ENCODE measurements at places on chromosomes 1 and 21.

DNA sequence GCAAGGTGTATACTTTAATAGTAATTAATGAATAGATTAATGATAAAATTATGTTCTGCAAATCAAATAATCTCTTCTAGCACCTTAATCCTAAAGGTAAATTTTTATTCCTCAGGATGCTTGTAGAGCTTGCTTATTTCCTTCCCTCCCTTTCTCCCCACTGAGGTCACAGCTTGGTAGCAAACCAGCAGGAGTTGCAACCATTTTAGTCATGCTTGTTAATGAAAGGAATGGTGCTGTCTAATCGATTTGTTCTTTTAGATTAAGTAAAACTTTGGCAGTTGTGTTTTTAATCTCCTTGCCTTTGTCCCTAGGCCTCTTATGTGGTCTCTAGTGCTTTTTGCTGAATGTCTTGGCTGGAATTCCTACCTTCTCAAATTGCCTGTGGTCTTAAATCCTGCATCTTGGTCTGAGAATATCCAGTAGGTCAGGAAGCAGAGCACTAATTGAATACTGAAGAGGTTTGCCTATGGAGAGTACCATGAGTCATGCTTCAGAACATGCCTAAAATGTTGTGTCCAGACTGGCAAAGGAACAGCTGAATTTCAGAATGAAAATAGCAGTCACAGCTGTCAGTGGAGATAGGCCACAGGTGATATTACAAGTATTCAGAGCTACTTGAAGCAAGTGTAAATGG is 36.3 kb upstream of the RWDD3 start:
- peaks cover 2% of the 10 kb centered on the region for H3K27me3 ChIP-seq
- no peak for DNase-seq
- no peak overlapping the region for H3K27ac ChIP-seq

GRCh38 chr1:111439461-111440351 is 9.3 kb downstream of the WDR77 start:
- H3K4me1 ChIP-seq: peaks cover 23% of the 10 kb centered on the region
- H3K27ac ChIP-seq: peak overlapping the region; percentile 54
- H3K27me3 ChIP-seq: no peaks in the 10 kb centered on the region
- peaks cover 30% of the 10 kb centered on the region for H3K36me3 ChIP-seq
- H3K4me3 ChIP-seq: no peak overlapping the region
- no peak for DNase-seq

GRCh38 chr1:109304226-109304920 is 2.4 kb downstream of the MYBPHL start:
- no peak overlapping the region for H3K27ac ChIP-seq
- no peaks in the 10 kb centered on the region for H3K36me3 ChIP-seq
- DNase-seq: no peak
- no peaks in the 10 kb centered on the region for H3K4me1 ChIP-seq
- peaks cover 3% of the 10 kb centered on the region for H3K27me3 ChIP-seq
- no peak overlapping the region for H3K4me3 ChIP-seq

- H3K36me3 ChIP-seq: no peaks in the 10 kb centered on the region
- DNase-seq: no peak
- no peak overlapping the region for H3K27ac ChIP-seq
- H3K4me3 ChIP-seq: no peak overlapping the region
Observed at GRCh38 chr1:88302843-88303486, 381.1 kb upstream of the PKN2 start.

GRCh38 chr1:230224101-230224960 is 157.3 kb downstream of the GALNT2 start:
- no peak overlapping the region for H3K27ac ChIP-seq
- no peak for DNase-seq
- peaks cover 22% of the 10 kb centered on the region for H3K4me1 ChIP-seq
- H3K4me3 ChIP-seq: no peak overlapping the region

GRCh38 chr21:35145626-35146233 is 96.6 kb upstream of the RUNX1 start:
- no peak overlapping the region for H3K27ac ChIP-seq
- no peaks in the 10 kb centered on the region for H3K27me3 ChIP-seq
- H3K36me3 ChIP-seq: no peaks in the 10 kb centered on the region
- no peak overlapping the region for H3K4me3 ChIP-seq
- DNase-seq: no peak

DNA sequence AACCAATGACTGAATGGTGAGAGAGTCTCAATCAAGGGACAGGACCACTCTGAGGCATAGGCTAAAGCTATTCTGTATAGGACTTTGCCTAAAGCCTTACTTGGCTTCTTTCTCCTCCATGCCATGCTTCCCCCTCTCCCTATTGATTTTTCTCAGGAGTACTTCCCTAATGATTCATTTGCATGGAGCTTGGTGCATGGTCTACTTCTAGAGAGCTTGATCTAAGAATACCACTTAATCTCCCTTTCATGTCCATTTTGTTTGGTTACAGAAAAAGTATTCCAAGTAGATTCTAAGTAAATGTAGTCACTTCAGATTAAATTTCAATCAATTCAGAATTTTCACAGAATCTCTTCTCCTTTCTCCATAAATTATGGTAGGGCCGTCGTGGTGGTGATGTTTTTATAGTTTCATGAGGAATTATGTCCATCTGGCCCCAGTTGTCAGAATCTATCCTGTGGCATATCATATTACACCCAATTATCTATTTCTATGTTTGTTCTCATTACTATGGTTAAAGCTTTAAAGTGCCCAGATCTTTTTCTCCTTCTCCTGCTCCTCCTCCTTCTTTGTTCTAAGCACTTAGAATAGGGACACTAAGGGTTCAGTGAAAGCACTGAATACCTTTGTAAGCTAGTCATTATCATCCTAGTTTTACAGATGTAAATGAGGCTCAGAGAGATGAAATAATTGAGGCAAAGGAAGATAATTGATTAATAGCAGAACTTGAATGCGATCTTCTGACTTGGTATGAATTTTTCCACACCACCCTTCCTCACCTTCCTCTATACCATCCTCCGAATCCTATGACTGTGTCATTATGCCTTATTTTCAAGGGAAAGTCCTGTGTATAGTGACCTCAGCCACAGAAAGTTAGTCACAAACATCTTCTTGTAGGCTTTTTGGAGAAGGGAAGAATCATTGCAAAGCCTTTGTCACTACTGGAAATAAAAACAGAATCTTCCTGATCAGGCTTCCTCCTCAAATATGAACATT is 85.6 kb upstream of the ZRANB2 start:
- no peak for DNase-seq
- no peaks in the 10 kb centered on the region for H3K27me3 ChIP-seq
- H3K4me3 ChIP-seq: no peak overlapping the region
- no peaks in the 10 kb centered on the region for H3K36me3 ChIP-seq

DNA sequence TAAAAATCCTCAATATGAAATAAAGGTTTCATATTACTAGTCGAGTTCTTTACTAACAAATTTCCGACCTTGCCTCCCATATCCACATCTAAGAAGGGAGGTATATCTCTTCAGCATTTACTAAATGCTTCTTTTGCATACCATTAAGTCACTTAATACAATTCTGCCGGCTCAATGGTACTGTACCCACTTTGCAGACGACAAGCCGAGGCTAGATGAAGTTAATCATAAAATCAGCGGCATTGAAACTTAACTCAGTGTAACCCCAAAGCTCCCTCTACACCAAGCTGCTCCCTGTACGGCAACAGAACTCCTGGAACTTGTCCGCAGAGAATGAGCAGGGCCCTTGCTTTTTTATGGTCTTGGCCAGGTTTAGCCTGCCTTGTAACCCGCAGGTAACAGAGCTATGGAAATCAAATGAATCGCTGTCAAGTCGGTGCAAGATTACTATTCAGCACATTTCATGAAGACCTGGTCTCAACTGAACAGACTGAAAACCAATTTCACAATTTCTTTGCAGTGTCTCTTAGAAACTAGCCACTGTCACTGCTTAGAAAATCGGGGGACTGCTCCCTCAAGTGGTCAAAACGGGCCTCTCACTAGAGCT is 738 bp downstream of the INTS7 start:
- H3K4me3 ChIP-seq: peak overlapping the region; percentile 96
- H3K27ac ChIP-seq: peak overlapping the region; percentile 98
- DNase-seq: peak; percentile 8
- peaks cover 37% of the 10 kb centered on the region for H3K36me3 ChIP-seq

DNA sequence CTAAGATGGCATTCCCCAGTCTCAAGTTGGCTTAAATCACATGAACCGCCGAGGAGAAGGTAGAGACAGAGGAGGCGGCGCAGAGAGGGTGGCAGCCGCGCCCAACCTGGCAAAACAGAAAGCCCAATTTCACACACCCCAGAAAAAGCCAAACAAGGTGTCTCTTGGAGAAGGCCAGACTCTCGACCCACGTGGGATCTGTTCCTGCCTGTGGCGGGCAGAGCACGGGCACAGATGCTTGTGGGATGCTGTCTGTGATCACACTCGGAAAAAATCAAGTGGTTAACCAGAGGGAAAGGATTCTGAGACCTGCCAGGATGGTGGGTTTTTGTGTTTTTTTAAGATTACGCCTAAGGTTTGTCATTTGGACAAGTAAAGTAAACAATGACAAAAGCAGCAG is 80.7 kb downstream of the MRPL37 start:
- H3K27me3 ChIP-seq: no peaks in the 10 kb centered on the region
- H3K36me3 ChIP-seq: peaks cover 4% of the 10 kb centered on the region

DNA sequence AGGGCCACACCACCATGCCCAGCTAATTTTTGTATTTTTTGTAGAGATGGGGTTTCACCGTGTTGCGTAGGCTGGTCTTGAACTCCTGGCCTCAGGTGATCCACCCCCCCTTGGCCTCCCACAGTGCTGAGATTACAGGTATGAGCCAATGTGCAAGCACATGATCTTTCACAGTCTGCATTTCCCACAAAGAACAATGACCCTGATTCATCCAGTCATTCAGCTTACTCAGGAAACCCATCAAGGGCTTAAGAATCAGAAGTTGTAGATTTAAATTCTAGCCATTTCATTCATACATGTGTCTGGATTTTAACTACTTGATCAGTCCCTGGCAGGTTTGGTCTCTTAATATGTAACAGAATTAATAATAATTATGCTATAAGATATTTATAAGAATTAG is 2065.7 kb downstream of the MRPL39 start:
- no peaks in the 10 kb centered on the region for H3K4me1 ChIP-seq
- H3K27ac ChIP-seq: no peak overlapping the region
- H3K4me3 ChIP-seq: no peak overlapping the region
- no peaks in the 10 kb centered on the region for H3K27me3 ChIP-seq
- no peak for DNase-seq
- H3K36me3 ChIP-seq: no peaks in the 10 kb centered on the region

DNA sequence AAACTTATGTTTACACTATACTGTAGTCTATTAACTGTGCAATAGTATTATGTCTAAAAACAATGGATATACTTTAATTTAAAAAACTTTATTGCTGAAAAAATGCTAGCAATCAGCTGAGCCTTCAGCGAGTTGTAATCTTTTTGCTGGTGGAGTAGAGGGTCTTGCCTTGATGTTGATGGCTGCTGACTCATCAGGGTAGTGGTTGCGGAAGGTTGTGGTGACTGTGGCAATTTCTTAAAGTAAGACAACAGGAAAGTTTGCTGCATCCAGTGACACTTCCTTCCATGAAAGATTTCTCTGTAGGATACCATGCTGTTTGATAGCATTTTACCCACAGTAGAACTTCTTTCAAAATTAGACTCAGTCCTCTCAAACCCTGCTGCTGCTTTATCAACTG is 234.7 kb upstream of the CSF3R start:
- H3K27ac ChIP-seq: no peak overlapping the region
- H3K36me3 ChIP-seq: no peaks in the 10 kb centered on the region
- H3K4me1 ChIP-seq: no peaks in the 10 kb centered on the region
- no peak overlapping the region for H3K4me3 ChIP-seq

DNA sequence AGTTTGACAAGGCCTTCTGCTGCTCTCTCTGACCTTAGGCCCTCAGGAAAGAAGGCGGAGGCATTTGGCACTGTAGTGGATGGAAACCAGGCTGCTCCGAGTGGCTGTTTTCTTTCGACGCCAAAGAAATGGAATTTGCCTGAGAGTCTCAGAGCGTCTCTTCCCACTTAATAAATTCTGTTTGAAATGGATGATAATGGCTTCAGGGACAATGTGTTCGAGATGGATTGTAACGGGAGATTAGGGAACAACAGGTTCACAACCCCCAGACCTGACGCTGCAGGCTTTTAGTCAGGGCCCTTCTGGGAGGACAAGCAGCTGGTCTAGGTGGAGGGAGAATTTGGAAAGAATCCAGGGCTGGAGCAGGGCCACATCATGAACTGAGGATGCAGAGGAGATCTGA is 58.6 kb downstream of the TLR5 start:
- H3K27ac ChIP-seq: no peak overlapping the region
- peaks cover 10% of the 10 kb centered on the region for H3K4me1 ChIP-seq
- no peaks in the 10 kb centered on the region for H3K36me3 ChIP-seq
- no peak for DNase-seq
- H3K4me3 ChIP-seq: no peak overlapping the region

DNA sequence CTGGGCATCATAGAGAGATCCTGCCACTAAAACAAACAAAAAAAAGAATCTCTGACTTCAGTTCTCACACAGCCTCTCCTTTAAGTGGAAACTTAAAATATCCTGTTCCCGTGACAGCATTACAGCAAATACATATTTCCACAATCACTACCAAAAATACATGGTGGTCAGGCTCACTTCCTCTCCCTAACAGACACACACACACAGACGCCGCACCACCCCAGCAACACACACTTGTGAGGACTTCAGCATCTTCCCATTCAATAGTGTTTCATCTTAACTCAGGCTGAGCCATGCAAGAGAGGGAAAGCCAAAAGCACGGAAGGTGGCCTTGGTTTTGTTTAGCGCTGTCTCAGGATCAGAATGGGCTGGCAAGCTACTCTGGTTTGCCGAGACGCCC is 21.9 kb downstream of the KIAA1614 start:
- H3K36me3 ChIP-seq: no peaks in the 10 kb centered on the region
- no peaks in the 10 kb centered on the region for H3K4me1 ChIP-seq
- H3K4me3 ChIP-seq: no peak overlapping the region
- DNase-seq: no peak
- H3K27me3 ChIP-seq: peaks cover 4% of the 10 kb centered on the region
- H3K27ac ChIP-seq: no peak overlapping the region

- no peak for DNase-seq
- no peak overlapping the region for H3K27ac ChIP-seq
- no peaks in the 10 kb centered on the region for H3K27me3 ChIP-seq
- no peaks in the 10 kb centered on the region for H3K36me3 ChIP-seq
Observed at GRCh38 chr1:102886638-102887037, 221.7 kb downstream of the COL11A1 start.

All from activated naive CD4-positive, alpha-beta T cell treated with anti-CD3 and anti-CD28 coated beads for 36 hours (primary cell).